Thoracic aorta endothelial cell (primary cell): ENCODE measurements at places on chromosomes 1 and 21. TPM values are rescaled to one million over a fixed set of nuclear protein-coding genes. Genes with fewer than 3 reads are reported as not detected.

The CADM3 gene
- total RNA-seq: 2.1 and 10.3 TPM in 2 replicates

The GRIK1 gene
- total RNA-seq: not detected in 2 replicates

The LYPD8 gene
- total RNA-seq: not detected in 2 replicates

The LCE3D gene
- not detected in 2 replicates for total RNA-seq

The TRNAU1AP gene
- 34.6 and 35.5 TPM in 2 replicates for total RNA-seq
